HuH-7 (cell line): ENCODE measurements at places on chromosomes 3 and 15.

- DNase-seq = no peak
Measured at GRCh38 chr3:95343228-95343627, 1280.4 kb downstream of the NSUN3 start.

- no peak for DNase-seq
Measured at GRCh38 chr3:30539772-30540171, 66.6 kb upstream of the TGFBR2 start.

DNA sequence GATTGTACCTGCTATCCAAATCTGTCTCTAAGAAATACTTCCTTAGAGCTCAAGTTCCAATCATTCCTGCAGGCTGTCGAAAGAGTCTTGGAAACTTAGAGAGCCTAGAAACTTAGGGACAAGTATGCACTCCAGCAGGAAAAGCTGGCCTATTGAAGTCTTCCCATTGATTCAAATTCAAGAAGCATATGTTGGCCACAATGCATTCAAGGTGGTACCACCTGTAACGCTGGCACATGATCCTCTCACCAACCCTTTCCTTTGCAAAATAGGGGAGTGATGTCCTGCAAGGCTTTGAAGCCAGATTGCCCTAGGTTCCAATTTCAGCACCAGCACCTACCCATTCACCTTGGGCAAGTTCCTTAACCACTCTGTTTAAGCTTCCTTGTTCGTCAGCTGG lies 6.0 kb downstream of the ADAMTS9 start:
- DNase-seq = no peak

DNA sequence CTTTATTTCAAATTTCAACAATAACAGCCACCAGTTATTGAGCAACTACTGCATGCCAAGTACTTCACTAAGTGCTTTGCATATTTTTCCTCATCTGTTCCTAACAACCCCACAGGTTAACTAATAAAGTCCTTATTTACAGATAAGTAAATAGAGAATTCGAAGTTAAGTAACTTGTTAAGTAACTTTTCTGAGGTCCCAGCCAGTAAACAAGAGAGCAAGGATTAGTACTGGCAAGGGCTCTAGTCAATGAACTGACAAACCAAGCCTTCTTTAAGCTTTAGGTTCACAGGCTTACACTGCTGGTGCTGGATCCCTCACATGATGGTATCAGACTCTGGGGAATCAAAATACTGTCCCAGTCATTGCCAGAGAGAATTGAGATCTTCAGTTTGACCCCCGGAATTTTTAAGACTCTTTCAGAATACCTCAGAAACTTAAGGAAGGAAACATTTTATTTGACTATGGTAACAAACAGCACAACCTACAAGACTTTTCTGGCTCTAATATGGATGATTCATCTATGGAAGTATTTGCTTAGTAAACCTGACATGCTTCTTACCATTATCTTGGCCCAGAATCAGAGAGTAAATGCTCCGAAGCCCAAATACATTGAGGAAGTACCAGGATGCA lies 16.5 kb downstream of the EMC3 start:
- DNase-seq = no peak

- no peak for DNase-seq
Measured at GRCh38 chr15:71651750-71652186, 158.6 kb upstream of the NR2E3 start.
